Thymus (tissue), 14 donors: ENCODE measurements at places on chromosomes 16 and 17. TPM values are rescaled to one million over a fixed set of nuclear protein-coding genes. Genes with fewer than 3 reads are reported as not detected.

DNA sequence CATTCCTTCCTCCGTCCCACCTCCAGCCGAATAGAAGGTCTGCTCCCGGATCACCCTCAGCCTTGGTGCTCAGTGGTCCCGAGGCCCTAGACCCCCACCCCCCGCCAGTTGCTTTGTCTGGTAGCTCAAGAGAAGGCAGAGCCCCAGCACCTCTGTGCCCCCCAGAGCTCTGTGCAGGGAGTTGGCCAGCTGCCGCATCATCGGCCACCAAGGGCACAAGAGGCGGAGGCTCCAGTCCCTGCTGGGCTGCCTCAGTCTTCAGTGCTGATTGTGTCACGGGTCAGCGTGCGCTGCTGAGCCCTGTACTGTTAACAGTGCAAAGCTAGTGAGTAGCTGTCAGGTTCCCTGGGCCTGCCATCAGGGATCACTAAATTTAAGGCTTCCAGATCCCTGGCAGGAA is 22.2 kb upstream of the DRG2 start:
- no peak overlapping the region for H3K27ac ChIP-seq
- H3K4me1 ChIP-seq, result no peaks in the 10 kb centered on the region
- peaks cover 20% of the 10 kb centered on the region for H3K36me3 ChIP-seq
- no peaks in the 10 kb centered on the region for H3K27me3 ChIP-seq

- H3K4me3 ChIP-seq, result peak within 1 kb of the TSS; percentile 62
- peaks cover 16% of the 10 kb centered on the region for H3K4me1 ChIP-seq
- peak; percentile 52 for DNase-seq
- H3K27ac ChIP-seq, result no peak within 1 kb of the TSS
- peaks cover 16% of the 10 kb centered on the region for H3K27me3 ChIP-seq
- H3K36me3 ChIP-seq, result no peaks in the 10 kb centered on the region
Measured at GRCh38 chr17:58755577-58756245, at the start of gene PPM1E. Gene PPM1E (plus strand): TSS chr17:58755854.

DNA sequence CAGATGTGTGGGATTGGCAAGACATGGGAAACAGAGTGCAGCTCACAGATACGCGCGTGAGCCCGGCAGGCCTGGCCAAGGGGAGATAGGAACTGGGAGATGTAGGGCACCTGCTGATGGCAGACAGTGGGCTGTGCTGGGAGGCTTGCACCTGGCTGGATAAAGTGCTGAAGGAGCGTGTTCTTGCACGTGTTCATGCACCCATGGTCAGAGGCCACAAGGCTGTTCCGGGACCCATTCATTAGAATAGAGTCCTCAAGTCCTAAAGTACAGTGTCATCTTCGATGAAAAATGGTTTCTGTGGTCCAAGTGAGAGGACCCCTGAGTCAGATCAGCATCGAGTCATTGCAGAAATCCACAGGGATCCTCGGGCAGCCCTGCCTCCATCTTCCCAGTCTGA is 236.4 kb downstream of the CCDC182 start:
- H3K4me1 ChIP-seq, result peaks cover 97% of the 10 kb centered on the region
- DNase-seq, result no peak
- H3K4me3 ChIP-seq, result no peak overlapping the region
- no peaks in the 10 kb centered on the region for H3K36me3 ChIP-seq
- H3K27ac ChIP-seq, result peak overlapping the region; percentile 20
- no peaks in the 10 kb centered on the region for H3K27me3 ChIP-seq

- no peaks in the 10 kb centered on the region for H3K27me3 ChIP-seq
- no peaks in the 10 kb centered on the region for H3K36me3 ChIP-seq
- DNase-seq, result no peak
Measured at GRCh38 chr17:3260600-3260999, 37.6 kb downstream of the OR3A1 start.

- no peak overlapping the region for H3K4me3 ChIP-seq
- H3K27me3 ChIP-seq, result no peaks in the 10 kb centered on the region
- H3K4me1 ChIP-seq, result peaks cover 75% of the 10 kb centered on the region
- peak overlapping the region; percentile 88 for H3K27ac ChIP-seq
- no peak for DNase-seq
Measured at GRCh38 chr16:89445166-89445565, 45.2 kb downstream of the ANKRD11 start.

- no peaks in the 10 kb centered on the region for H3K27me3 ChIP-seq
- H3K4me3 ChIP-seq, result no peak overlapping the region
- no peaks in the 10 kb centered on the region for H3K4me1 ChIP-seq
- DNase-seq, result no peak
- no peak overlapping the region for H3K27ac ChIP-seq
- H3K36me3 ChIP-seq, result no peaks in the 10 kb centered on the region
Measured at GRCh38 chr16:84785843-84786581, 33.8 kb upstream of the CRISPLD2 start.

DNA sequence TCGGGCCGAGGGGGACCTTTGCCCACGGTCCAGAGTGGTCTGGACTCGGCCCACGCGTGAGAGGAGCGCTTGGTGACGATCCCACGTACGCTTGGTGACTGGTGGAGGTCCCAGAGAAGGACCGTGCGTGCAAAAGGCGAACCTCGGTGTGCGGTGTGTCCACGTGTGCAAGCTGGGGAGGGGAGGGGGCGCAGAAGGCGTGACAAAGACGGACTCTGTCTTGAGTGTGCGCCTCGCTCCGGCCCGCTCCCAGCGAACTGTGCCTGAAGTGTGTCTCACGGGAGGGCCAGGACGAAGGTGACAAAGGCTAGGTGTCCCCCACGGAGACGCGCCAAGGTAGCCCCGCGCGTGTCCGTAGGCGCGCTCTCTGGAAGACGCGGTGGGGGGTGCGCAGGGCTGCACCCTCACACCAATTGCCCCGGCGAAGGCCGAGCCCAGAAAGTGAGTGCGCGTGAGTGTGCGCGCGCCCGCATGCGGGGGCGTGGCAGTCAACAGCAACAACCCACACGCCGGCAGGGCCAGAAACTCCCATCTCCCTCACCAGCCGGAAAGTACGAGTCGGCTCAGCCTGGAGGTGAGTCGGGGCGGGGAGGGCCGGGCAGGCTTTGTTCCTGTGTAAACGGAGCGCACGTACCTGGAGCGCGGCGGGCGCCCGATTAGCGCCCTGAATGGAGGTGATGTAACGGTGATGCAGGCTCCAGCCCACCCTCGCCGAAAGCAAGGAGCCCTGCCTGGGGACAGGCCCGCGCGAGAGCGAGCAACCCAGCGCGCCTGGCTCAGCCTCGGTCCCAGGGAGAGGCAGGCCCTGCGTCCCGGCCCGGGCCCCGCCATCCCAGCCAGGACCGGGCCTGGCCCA is at the start of gene GPRC5C:
Gene GPRC5C (plus strand): TSS at position 521 of the 856 bp plus-strand sequence. CDS start 7,689 bp downstream, outside the sequence.
- H3K27me3 ChIP-seq, result peaks cover 57% of the 10 kb centered on the region
- peak within 1 kb of the TSS; percentile 25 for H3K4me3 ChIP-seq
- no peaks in the 10 kb centered on the region for H3K36me3 ChIP-seq
- no peak for DNase-seq

- H3K27ac ChIP-seq, result no peak overlapping the region
- no peaks in the 10 kb centered on the region for H3K27me3 ChIP-seq
- H3K36me3 ChIP-seq, result no peaks in the 10 kb centered on the region
- H3K4me3 ChIP-seq, result no peak overlapping the region
Measured at GRCh38 chr16:54145881-54146280, 140.7 kb downstream of the IRX3 start.

GRCh38 chr16:4909825-4910224 is 27.1 kb downstream of the PPL start:
- DNase-seq, result no peak
- H3K27ac ChIP-seq, result no peak overlapping the region
- no peak overlapping the region for H3K4me3 ChIP-seq
- H3K27me3 ChIP-seq, result no peaks in the 10 kb centered on the region

LCAT gene
- 51.9 TPM for polyA plus RNA-seq

IGFBP4 gene
- 161 TPM for polyA plus RNA-seq
